ENCODE measurements at places on chromosomes 5 and 9.

DNA sequence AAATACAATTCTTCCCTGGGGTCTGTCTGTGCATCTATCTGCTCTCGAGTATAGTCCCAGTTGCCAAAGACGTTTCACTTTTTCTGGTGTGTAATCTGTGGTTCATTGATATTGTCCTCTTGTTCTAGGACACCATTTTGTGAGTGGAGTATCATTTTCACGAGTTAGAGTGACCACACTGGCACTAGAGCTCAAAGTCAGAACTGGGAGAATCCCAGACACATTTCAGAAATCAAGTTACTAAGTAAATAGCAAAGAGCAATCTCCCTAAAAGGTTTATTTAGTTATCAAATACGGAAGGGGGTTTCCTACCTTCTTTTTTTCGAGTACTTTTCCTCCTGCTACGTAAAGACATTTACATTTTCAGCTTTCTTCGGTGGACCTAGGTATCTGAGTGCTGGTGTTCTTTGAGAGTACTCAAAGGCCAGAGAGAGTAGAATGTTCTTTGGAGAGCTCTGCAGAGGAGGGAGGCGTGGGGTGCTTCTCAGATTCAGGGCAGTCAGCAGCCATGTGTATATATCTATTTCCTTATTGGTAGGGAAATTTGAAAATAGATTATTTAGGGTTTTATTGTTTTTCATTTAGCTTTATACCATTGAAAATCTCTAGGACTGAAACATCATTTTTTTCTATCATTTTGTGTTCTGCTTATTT is 8.9 kb upstream of the HSPA9 start:
- no peak for DNase-seq

- no peak for DNase-seq
Observed at GRCh38 chr9:108271646-108272348, 584.0 kb downstream of the ACTL7B start.

- DNase-seq, result no peak
Observed at GRCh38 chr5:105033637-105034400, 1471.2 kb upstream of the NUDT12 start.

DNA sequence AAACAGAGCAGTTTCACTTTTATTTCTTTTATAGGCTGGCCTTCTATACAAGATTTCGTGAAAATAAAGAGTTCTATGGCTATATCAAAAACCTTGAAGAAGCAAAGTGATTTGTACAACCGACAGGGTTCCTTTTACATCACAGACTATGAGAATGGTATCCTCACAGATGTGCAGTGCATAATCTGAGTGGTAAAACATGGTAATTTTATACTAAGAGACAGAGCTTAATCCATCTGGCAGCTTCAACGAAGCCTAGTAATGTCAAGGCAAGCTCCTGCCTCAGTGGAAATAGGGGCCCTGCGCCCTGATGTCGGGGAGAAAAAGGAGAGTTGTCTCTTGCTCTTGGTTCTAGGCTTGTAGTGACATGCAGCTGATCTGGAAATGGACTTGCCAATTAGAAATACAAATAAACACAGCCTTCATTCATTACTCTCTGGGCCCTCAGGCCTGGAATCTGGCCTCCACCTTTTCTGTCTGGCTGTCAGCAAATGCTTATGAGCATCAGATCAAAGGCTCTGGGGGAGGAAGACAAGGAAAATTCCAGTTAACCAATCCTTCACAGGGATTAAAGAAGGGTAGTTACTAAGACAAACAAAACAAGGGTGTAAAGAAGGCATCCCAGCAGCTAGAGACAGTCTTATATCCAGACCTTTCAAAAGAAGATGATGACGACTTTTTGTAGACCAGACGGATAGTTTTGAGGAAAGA is 33.6 kb upstream of the TRIM32 start:
- DNase-seq, result no peak

DNA sequence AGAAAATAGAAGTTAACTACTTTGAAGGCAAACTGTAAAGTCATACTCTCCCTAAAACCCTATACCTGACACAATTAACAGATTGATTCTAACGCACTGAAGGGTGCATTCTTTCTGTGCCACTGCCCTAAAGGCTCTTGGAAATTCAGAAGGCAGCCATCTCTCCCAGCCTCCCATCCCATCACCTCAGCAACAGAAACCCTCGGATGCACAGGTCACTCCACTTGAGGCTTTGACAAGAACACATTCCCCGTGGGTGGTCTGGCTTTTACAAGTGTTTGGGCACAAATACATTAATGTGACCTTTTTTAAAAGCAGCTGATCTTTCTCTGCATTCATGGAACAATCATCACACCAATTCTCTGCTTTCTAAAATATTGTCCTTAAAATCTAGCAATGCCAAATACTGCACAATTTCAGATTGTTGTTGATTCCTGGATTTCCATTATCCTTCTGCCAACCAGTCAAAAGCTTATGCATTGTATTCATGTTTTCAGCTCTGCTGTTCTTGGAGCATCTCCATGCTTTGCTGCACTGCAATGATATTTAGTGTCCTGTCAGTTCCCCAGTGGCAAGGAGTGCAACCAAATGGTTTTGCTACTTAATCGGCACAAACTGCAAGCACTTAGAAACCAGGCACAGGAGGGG is 175.6 kb downstream of the TMEM161B start:
- no peak for DNase-seq

GRCh38 chr9:123493627-123494026 is 137.6 kb downstream of the CRB2 start:
- no peak for DNase-seq

- no peak for DNase-seq
Observed at GRCh38 chr9:131429121-131430012, 35.5 kb downstream of the PRRC2B start.

DNA sequence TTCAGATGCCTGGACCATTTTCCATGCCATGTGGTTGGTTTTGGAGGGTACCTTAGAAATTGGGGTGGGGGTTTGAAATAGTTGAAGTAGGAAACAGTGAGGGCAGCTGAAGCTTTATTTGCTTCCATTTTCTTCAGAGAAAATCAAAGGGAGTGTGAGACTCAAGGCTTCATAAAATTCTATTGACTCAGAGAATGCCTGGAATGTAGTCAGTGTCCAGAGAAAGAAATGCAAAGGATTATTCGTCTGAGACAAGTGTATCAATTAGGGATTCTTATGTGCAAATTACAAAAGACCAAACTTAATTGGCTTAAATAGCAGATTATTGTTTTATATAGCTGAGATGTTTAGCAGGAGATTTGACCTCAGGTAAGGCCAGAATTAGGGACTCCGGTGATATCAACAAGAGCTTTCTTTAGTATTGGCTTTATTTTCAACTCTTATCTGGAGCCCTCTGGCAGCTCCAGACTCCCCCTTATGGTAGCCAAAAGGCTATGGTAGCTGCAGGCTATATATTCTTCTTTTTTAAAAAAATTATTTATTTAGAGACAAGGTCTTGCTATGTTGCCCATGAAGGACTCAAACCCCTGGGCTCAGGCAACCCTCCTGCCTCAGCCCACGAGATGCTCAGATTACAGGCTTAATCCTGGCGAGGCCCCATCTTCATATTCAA is 38.9 kb downstream of the PTTG1 start:
- no peak for DNase-seq

DNA sequence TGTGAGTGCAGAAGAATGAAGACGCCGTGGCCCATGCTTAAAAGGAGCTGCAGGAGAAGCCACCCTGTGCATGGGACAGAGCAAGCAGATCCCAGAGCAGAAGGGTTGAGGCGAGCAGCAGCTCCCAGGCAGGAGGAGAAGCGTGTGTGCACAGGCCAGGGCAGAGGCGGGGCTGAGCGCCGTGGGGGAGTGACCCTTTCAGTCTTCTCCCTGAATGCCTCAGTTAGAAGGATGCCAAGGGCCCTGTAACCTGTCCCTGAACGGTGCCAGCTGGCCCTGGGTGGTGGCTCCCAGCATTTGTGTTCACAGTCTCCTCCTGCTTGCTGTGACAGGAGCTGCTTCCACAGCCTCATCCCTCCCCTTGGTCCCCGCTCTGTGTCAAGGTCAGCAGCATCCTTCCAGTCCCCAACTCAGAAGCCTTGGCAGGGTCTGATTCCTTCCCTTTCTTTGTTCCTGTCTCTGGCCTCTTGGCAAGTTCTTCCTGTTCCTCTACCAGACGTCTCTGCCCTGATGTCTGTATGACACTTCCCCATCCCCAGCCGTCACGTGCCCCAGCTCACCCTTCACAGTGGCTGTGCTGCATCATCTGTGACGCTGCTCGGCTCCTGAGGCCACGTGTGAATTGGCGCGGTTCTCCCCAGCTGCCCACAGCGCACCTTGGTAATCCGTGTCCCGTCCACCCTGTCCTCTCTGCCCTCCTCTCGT is 5.2 kb downstream of the EXOC3 start:
- no peak for DNase-seq

- no peak for DNase-seq
Observed at GRCh38 chr9:92058723-92059444, 56.3 kb downstream of the SPTLC1 start.

DNA sequence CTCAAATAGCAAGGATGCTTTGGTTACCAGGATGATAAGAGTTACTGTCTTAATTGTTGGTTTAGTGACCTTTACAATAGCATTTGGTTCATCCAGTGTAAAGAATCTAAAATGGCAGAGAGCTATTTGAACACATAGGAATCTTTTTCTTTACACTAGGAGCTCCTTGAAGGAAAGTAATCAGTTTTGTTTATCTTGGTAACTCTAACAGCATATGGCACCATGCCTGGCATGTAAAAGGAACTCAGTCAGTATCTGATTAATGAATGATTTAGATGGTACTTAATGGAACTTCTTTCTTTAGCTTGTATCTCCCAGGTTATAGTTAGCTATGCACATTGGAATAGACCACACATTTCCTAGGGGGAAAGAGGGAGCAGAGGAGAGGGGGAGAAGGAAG is 9.9 kb downstream of the PSMD5 start:
- DNase-seq, result no peak

DNA sequence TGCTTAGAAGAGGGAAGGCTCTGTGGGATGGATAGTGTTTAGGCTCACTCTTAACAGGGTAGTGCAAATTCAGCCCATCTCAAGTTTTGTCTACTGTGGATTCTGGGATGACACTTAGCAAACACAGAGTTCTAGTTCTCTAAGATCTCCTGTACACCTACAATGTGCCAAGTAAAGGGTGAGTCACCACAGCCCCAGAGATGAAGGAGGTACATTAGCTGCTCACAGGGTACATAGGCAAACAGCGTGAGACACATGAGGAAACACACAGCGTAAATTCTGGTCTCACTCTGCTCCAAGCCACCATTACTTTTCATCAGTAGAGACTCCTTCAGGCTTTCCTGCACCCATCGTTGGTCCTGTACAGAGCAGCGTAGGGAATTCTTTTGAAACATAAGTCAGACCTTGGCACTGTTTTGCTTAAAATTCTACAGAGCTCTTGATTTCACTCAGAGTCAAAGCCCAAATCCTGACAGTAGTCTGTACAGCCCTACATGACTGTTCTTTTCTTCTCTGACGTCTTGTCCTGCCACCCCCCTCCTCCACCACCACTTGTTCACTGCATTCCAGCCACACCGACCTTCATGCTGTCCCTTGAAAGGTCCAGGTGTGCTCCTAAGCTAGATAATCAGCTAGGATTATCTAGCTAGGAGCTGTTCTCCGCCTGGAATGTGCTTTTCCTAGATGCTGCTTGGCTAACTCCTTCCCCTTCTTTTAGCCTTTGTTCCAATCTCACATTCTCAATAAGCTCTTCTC is 8.7 kb downstream of the ASTN2 start:
- DNase-seq, result no peak

DNA sequence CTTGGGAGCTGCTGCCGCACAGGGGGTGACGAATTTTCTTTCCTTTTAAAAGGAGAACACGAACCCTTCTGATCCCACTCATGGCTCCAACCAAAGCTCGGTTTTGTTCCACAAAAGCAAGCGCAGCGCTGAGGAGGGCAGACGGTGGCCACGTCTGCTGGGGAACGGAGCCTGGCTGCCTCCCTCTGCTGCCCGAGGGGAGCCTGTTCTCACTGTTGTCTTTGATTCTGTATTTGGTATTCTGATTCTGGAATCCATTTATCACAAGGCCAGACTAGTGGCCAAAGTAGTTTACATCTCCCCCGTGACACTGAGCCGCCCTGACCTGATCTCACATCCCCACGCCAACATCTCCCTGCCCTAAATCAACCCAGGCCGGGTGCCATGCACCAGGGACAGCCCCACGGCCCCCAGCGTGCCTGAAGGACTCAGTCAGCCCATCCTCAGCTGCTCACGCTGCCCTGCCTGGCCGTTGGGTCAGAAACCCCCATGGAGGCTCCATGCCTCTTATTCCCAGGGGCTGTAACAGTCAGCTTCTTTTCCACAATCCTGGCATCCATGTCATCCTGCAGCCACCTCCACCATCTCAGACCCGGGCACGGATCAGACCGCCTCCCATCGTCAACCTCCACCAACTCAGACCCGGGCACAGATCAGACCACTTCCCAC is 6.7 kb upstream of the NSMF start:
- no peak for DNase-seq

- DNase-seq, result no peak
Observed at GRCh38 chr9:2824564-2824963, 19.3 kb downstream of the PUM3 start.

DNA sequence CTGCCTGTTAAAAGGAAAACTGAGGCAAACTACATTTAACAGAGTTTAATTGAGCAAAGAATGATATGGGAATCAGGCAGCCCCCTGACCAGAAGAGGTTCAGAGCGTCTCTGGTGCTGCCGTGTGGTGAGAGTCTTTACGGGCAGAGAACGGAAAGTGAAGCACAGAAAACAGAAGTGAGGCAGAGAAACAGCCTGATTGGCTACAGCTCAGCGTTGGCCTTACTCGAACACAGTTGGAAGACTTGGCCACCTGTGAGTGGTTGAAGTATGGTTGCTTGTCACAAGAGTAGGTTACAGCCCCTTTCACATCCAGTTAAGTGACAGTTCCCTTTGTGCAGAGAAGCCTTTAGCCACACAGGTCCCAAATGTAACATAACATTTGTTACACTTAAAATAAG is 16.9 kb upstream of the FBP1 start:
- peak; percentile 72 for DNase-seq

DNA sequence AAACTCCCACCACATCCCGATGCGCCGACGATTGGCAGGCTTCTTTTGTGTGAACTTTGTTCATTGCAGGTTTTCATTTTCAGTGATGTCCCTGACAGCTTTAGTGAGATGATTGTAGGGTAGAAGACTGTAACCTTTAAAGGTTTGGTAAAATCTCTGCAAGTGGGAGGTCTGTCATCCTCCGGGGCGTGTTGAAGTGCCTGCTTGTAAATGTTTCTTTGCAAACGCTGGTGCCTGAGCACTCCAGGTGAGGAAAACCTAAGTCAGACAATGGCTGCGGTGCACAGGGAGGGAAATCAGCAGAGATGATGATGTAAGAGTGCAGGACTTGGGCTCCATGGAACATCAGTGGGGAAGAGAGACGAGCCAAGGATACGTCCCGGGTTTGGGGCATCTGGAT is 228.1 kb downstream of the DRD1 start:
- DNase-seq, result no peak
